DMS153 (cell line): ENCODE measurements at places on chromosomes 11 and 22.
A peak's percentile ranks its signal among the peaks of the same experiment; 100 is the strongest.

DNA sequence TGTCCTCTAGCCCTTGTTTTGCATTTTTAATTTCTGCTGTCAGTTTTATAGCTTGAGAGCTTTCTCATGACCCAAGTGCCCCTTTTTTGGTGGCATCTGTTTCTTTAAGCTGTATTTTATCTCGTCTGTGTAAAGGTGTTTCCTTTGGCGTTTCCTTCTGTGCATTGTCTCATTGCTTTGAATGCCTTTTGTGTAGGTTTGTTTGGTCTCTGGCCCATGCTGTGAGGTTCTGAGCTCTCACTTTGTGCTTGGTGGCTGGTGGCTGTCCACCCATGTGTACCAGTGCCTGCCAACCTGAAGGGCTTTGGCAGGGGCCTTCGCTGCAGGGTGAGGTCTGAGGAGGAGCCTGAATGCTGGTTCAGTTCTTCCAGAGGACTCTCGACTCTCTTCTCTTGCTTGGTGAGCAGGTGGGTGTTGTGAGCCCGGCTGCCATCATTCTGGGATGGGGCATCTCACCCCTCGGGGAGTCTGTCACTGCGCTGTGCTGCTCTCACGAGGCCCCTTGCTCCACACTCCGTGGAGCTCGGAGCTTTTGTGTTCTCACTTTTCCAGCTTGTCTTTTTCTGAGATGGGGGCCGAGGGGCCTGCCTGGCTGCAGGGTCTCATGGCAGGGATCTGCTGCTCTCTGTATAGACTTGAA, 14.9 kb downstream of the AP2A2 start:
- no peak for DNase-seq

DNA sequence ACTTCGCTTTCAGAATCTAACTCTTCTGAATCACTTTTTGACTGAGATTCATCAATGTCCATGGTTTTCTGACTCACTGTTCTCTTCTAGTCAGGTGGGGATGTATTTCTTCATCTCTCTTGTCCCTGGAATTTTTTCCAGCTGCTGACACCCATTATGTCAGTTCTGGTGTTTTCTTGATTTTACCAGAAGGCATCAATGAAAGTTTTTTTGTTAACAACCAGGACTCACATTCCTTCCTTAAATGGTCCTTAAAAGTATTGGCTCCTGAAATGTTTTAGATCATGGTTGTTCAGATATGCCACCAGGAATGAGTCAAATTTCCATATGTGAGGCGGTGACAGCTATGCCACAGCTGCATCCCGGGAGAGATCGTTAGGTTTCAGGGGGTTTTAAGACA, 12.9 kb downstream of the MICAL2 start:
- DNase-seq: no peak

DNA sequence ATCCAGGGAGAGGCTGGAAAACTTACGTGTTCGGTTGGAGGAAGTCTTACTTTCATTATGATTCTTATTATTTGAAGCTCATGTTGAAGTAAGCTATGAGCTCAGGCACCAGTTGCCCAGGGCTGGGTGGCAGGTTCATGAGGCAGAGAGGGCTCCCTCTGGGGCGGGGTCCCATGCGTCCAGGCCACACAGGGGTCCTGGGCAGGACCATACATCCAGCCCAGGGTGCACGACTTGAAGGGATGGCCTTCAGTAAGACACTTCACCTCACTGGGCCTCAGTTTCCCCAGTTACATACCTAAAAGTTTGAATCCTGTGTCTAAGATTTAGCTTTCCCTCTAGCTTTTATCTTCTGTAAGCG, 107.3 kb upstream of the B3GAT1 start:
- no peak for DNase-seq

DNA sequence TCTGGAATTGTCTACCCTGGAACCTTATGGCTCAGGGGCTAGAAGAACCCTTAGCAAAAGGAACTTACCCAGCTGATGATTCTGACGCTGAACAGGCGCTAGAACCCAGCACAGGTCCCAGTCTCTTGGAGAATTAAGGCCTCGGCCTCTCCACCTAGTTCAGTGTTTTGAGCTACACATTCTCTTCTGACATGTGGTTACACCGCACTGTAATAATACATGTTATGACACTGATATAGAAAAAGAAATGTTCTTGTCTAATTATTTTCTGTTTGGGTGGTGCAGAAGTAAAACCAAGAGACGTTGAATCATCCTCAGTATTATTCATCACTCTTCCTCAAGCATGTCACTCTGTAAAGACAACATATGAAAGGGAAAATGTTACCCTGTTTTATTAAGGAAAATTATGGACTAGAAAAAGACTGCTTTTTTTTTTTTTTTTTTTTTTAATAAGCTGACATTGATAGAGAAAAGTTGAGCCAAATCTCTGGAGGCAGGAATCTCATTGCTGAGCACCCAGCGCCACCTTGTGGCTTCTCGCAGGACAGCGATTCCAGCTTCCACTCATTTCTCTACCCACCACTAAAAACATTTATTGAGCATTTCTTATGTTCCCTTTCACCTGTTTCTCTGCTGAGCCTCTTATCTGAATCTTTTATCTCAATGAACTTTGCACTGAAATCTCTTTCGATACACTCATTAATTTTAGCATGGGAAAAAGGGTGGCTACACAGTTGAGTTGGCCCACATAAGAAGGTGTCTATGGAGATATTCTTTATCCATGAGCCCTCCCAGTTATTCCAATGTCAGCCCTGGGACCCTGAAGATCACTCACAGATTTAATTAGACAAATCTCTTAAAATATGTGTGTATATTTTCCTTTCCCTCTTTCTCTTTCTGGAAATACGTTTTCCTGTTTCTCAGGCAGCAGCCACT, 12.6 kb upstream of the APLNR start:
- no peak for DNase-seq

GRCh38 chr11:95682552-95682951, 107.0 kb downstream of the FAM76B start:
- DNase-seq: no peak

- DNase-seq: no peak
Measured at GRCh38 chr22:50041361-50042065, 16.6 kb downstream of the TTLL8 start.

- no peak for DNase-seq
Measured at GRCh38 chr11:93199616-93200015, 1.8 kb upstream of the SLC36A4 start.

DNA sequence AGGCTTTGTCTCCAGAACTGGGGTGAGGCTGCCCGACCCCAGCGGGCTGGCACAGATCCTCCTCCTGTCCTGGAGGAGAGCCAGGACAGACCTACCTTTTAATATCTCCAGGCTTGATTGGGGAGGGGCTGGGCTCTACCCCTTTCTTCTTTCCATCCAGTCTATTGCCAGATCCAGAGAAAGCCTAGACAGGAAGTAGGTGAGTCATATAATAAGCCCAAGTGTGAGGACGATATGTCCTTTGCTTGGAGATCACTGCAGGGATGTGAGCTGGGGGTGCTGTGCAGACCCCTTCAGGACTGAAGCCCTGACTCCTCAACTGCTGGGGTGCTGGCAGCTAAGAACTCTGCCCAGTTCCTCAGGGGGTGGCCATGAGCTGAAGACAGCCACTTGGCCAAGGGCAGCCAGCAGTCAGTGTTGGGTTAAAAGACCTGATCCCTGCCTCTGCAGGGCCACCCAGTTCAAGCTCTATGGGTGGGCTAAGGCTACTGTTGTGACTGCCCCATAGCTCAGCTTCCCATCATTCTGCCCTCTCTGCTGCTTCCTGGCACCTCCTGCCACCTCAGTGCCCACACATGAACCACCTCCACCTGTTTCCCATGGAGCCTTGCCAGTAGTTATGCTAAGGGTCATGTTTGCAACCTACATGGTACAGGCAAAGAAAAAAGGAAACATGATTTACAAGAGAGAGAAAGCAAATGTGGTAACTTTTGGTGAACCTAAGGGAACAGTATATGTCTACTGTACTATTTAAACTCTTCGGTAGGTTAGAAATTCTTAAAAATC, 8.3 kb upstream of the C22orf39 start:
- DNase-seq: no peak

- no peak for DNase-seq
Measured at GRCh38 chr11:117547195-117547850, 219.7 kb downstream of the CEP164 start.

DNA sequence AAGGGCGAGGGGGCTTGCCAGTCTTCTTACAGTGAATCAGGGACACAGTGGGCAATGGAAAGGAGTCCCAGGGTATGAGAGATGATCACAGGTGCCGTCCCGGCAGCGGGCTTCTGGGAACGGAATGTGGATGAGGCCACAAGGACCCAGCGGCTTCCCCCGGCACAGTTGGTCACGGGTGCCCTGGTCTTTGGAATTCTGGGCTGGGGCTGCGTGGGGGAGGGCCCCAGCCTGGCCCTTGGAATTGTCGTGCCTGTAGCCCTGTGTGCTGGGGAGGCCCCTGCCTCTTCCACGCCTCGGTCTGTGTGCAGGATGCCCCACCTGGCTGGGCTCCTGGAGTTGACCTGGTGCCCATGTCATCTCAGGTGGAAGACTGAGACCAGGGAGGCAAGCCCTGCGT, 76.6 kb downstream of the FBLN1 start:
- no peak for DNase-seq

GRCh38 chr11:44518968-44519550, 46.4 kb upstream of the CD82 start:
- DNase-seq: no peak

DNA sequence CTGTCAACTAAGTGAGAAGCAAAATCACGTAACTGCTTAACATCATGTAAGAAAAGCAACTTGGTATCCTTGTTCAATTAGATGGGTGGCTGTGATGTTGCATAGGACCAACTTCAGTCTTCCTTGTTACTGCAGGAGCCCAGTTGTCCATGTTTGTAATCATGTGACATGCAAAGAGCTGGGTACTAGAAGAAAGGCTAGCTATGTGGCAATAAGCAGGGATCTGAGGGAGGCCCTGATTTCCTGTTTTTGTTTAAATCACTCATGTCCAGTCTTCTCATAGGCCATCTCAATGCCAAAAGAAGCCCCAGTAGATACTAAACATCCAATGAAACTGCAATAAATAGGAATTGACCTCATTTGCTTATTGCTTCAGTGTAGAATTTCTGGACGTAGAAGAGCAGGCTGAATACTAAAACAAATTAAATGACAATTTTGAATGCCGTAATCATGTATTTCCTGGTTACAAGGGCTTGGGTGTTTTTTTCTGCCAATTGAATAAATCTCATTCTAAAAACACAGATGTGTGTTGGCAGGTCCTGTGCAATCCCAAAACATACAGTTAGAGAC, 140.8 kb upstream of the ARHGAP20 start:
- no peak for DNase-seq

GRCh38 chr11:95149651-95150364, 60.2 kb downstream of the ENDOD1 start:
- DNase-seq: no peak

DNA sequence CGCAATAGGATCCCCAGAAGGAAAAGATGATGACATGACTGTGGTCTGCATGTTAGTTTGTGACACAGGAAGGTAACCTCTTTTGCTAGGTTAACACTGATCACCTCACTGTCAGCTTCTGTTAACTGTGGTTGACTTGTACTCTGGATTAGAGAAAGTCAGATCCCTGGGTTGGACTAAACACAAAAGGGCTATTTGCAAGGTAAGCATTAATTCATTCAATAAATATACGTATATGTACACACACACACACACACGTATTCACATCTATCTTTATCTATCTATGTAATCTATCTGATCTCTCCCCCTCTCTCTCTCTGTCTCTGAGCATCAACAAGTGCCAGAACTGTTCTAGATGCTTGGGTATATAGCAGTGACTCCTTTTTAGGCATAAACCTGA, 136.1 kb upstream of the SNX19 start:
- DNase-seq: no peak

DNA sequence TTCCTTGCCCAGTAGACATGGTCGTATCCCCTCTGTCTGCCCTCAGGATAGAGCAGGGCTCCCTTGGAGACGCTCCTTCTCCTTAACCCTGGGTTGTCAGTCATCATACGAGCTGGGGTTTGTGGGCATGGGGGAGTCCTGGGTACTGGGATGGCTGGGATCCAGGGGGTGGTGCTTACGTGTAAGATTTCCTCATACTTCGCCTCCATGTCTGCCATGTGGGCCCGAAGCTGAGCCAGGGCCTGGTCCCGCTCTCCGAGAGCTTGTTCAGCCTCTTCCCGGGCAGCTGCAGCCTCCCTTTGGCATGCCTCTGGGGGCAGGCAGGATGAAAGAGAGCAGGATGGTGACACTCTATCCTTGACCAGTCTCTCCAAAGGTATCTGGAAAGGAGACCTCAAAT, 5.3 kb downstream of the NHERF4 start:
- DNase-seq: no peak

- peak; percentile 62 for DNase-seq
Measured at GRCh38 chr22:37661160-37661924, 2.8 kb downstream of the PDXP start.
